Stimulated activated CD4-positive, alpha-beta T cell treated with anti-CD3 and anti-CD28 coated beads, Interleukin-1b, Interleukin-23, amount 100 ng/mL, for 48 hours (primary cell): ENCODE measurements at places on chromosomes 7 and 10.

GRCh38 chr10:58424176-58424575, 39.0 kb downstream of the TFAM start:
- no peak for DNase-seq

DNA sequence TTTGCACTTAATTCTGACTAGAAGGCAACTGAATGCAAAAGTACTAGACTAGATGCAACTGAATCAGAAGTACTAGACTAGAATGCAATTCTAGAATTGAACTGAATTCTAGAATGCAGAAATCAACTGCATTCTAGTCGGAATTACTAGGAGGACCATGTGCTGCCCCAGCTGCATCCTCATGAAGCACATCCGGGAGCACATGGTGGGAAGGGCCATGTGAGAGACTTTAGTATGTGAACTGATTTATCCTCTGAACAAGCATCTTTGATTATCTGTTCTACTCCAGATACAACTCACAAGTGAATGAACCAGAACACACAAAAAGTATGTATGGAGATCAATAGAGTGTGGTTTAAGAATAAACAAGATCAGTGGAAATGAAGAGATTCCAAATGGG, 115.1 kb downstream of the GALNT11 start:
- no peak for DNase-seq

DNA sequence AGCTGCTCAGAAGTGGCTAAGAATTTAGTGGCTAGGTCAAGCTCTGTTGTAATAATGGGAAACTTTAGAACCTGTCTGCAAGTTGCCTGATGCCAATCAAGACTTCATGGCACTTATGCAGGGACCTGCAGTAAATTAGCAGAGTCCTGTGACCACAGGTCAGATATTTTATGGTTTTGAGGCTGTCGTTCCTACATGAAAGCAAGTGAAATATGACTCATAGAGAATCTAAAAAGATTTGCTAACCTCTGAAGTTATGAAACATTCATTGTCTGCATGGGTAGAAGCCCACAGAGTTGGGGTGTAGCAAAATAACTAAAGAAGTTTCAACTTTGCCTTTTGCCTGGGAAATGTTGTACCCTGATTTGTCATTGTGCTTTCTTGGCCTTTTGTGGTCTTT, 32.3 kb downstream of the SLC39A12 start:
- DNase-seq = no peak

DNA sequence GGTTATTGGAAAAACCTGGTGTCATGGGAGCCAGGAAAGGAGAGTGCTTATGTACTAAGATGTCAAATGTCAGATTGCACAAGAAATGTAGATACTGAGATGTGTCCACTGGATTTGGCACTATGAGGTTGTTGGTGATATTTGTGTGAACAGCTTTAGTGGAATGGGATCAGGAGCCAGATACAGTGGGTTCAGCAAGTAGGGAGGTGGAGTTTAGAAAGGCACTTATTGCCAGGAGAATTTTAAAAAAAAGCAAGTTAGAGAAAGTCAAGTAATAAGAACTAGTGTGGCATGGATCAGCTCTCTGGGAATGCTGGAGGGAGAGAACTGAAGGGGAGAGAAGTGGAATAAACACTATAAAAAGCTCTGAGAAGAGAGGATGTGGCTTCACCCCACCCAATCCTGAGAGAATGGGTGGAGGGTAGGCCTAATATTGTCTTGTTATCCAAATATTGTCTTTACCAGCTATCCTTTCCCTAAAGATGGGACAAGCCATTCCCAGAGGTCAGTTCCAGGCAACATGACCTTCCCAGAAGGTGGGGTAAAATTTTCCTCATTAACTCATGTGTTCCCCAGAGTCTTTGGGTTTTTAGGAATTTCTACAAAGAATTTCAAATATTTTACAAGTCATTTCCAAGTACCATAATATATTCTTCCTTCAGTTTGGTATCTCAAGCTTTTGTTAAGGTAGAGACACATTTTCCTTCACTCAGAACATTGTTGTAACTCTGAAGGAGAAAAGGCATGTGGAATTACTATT, 42.3 kb downstream of the ENTPD1 start:
- no peak for DNase-seq

- no peak for DNase-seq
Measured at GRCh38 chr7:137449016-137449415, 105.5 kb upstream of the PTN start.

DNA sequence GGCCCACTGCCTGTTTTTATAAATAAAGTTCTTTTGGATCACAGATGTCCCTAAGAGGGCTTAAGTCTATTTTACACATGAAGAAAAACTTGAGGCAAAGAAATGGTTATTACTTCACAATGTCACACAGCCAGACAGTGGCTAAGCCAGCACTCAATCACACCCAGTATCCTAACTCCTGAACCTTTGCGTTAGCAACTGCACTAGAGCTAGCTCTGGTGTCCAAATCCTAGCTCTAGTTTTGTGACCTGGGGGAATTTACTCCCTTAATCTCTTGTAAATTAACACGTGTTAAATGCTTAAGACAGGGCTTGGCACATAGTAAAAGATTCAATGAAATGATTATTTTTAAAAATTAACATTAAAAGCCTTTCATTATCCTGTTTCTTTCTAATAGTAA, 49.0 kb upstream of the TPK1 start:
- DNase-seq = no peak

- DNase-seq = no peak
Measured at GRCh38 chr7:94632338-94633013, 23.5 kb downstream of the SGCE start.

DNA sequence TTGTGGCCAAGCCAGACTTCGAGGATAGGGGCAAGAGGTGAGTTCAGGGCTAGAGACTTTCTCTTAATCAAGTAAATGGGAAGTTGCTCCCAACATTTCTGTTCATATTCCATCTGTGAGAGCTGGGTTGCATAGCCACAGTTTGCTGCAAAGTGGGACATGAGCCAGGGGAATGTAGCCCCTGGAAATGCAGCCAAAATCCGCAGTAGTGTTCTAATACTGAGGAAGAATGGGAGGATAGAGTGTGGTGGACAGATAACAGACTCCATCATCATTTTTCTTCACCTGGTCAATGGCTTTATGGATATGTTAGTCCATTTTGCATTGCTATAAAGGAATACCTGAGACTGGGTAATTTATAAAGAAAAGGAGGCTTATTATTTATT, 177.7 kb downstream of the SKIDA1 start:
- DNase-seq = no peak

DNA sequence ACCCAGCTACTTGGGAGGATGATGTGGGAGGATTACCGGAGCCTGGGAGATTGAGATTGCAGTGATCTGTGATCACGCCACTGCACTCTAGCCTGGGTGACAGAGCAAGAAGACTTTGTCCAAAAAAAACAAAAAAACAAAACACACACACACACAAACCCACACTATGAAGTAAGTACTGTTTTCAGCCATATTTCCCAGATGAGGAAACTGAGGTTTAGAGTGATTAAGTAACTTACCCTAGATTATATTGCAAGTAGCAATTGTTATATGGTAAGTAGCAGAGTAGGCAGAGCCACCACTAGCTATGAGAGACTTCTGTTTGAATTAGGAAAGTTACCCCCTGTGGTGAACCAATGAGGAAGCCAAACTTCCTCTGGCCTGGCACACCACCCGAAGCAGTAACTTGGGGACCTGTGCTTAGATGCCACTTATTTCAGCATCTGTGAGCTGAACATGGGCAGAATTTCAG, 61.9 kb downstream of the MCU start:
- no peak for DNase-seq

DNA sequence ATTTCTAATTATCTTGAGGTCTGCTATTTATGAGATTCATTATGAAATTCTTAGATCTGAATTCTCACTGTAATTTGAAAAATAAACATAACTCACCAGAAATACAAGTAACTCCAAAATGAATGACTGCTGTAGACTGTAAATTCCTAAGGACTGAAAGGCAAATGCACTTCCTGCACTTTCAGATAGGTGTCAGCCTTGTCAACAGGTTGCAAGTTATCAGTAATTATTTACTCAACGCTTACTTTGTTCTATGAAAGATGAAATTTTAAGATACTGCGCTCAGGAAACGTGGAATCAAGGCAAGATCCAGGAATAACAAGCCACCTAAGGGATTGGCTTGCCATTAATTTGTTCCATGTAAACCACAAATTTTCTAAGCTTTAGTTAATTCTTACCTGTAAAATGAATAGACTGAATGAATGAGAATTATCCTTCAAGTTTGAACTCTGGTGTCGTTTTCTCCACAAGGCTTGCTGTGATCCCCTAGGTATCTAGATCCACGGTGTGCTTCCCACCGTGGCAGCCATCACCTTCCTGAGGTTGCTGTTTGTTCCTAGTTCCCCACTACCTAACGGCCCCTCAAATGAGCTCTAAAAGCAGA, 12.6 kb downstream of the DHX32 start:
- no peak for DNase-seq

DNA sequence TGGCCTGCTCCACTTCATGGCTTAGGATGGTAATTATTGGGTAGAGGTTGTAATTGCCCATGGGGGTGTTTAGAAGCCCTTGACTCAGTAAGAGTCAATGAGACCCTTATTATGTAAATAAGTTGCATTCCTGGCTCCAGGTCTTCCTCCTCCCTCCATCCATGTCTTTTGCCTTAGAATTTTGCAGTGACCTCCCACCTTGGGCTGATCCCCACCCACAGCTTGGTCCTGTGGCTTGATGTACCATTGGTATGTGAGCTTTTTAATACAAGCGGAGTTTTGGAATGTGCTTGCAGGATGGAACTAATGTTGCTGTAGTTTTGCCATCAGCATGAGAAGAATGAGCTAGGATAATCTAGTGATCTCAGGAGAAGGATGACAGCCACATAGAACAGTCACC, 73.2 kb upstream of the DGKI start:
- DNase-seq = no peak

DNA sequence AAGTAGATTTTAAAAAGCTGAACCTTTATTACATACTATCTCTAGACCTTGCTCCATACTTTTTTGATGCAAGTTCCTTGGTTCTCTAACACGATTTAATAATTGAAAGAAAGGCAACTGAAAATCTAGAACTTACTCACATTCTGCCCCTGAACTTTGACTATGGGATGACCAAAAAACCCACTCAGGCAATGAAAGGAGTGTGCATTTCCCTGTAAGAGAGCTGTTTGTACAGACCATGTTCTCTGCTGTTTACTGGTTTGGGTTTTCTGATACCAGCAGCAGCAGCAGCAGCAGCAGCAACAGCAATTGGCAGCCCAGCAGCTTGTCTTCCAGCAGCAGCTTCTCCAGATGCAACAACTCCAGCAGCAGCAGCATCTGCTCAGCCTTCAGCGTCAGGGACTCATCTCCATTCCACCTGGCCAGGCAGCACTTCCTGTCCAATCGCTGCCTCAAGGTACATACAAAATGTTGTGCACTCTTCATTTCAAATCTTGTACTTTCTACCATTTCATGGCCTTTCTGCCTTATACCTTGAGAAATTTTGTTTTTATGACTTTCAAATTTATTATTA, 216.7 kb downstream of the FOXP2 start:
- DNase-seq = no peak

DNA sequence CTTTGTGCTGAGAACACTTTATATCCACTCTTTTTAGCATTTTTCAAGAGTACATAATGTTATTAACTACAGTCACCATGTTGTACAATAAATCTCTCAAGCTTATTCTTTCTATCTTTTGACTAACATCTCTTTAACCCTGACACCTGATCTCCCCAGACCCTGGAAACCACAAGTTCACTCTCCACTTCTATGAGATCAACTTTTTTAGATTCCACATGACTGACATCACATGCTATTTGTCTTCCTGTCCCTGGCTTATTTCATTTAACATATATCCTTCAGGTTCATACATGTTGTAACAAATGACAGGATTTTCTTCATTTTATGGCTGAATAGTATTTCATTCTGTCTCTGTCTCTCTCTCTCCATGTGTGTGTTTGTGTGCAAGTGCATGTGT, 15.5 kb downstream of the SLC13A1 start:
- DNase-seq = no peak

GRCh38 chr10:7133278-7133677, 277.6 kb downstream of the SFMBT2 start:
- no peak for DNase-seq

DNA sequence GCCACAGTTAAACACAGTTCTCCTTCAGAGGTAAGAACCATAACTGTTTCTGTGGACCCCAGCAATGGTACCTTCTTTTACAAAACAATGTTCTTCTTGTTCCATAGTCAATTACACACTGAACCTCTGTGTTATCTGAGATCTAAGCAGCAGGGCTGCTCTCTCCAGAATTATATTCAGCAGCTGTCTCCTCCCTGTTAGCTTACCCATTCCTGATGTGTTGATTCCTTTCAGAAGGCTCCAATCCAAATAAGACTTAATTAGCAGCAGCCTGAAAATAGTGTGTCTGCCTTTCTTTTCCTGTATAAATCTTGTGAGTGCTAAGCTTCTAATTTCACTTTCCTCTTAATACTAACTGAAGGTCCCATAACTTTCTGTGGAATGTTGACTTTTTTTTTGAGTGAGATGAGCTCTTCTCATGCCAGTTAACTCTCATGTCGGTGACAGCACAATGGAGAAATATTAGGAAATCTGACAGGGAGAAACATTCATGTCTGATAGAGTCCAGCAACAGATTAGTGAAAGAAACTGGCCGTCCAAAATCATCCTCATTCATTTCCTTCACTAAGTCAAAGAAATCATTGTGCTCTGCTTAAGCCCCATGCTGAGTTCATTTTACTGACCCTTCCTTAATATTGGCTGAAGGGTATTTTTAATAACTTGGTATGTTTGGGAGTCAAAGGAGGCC, 226.5 kb downstream of the PRKG1 start:
- no peak for DNase-seq

GRCh38 chr7:143361552-143362130, 872 bp downstream of the FAM131B start:
- DNase-seq = no peak

DNA sequence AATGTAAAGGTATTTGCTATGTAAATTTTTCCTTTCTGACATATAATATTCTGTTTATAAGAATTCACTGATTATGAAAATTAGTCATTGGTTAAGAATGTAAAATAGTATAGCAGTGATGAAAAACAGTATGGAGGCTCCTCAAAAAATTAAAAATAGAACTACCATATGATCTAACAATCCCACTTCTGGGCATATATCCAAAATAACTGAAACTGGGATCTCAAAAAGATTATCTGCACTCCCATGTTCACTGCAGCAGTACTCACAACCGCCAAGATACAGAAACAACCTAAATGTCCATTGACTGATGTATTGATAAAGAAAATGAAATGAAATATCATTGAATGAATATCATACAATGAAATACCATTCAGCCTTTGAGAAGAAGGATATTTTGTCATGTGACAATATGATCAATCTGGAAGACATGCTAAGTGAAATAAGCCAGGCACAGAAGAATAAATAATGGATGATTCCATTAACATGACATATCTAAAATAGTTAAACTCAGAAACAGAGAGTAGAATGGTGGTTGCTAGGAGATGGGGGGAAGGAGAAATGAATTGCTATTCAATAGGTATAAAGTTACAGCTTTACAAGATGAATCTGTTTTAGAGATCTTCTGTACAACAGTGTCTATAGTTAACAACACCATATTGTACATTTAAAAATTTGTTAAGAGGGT, 14.0 kb downstream of the C10orf88 start:
- no peak for DNase-seq

- DNase-seq = no peak
Measured at GRCh38 chr7:132113536-132114371, 462.5 kb downstream of the PLXNA4 start.

GRCh38 chr7:140223515-140224221, 46.9 kb upstream of the KDM7A start:
- DNase-seq = peak; percentile 21
